Activated CD8-positive, alpha-beta memory T cell treated with anti-CD3 and anti-CD28 coated beads, Interleukin-2, amount 10 ng/mL, durations not matched to agents 7 days and 5 days (primary cell): ENCODE measurements at places on chromosomes 5 and 9. TPM values are rescaled to one million over a fixed set of nuclear protein-coding genes. Genes with fewer than 3 reads are reported as not detected.

IFNK gene
- total RNA-seq: not detected

FAM221B gene
- not detected for total RNA-seq

FAM81B gene
- not detected for total RNA-seq

DNA sequence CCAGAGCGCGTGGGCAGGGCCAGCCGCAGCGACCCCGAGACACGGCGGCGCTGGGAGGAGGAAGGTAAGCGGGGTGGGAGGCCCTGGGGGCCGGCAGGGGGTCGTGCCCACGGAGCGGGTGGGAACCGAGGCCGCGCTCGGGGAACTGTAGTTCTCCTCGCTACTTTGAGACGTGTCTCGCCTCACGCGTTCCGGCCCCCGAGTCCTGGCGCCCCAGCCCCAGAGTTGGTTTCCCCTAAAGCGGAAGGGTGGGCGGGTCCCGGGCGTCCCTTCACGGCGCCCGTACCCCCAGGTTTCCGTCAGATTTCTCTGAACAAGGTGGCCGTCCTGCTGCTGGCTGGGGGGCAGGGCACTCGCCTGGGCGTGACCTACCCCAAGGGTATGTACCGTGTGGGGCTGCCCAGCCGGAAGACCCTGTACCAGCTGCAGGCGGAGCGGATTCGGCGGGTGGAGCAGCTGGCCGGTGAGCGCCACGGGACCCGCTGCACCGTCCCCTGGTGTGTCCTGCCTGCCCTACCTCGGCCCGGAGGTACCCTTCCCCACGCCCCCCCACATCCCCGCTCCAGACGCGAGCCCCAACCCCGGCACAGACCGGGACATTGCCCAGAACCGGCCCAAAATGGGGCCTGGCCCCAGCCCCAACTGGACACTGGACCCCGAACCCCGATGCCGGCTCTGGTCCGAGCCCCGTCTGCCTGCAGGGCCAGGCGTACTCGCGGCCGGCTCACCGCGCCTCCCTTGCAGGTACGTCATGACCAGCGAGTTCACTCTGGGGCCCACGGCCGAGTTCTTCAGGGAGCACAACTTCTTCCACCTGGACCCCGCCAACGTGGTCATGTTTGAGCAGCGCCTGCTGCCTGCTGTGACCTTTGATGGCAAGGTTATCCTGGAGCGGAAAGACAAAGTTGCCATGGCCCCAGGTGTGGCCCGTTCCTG is 709 bp downstream of the UAP1L1 start:
- DNase-seq: peak; percentile 83

DNA sequence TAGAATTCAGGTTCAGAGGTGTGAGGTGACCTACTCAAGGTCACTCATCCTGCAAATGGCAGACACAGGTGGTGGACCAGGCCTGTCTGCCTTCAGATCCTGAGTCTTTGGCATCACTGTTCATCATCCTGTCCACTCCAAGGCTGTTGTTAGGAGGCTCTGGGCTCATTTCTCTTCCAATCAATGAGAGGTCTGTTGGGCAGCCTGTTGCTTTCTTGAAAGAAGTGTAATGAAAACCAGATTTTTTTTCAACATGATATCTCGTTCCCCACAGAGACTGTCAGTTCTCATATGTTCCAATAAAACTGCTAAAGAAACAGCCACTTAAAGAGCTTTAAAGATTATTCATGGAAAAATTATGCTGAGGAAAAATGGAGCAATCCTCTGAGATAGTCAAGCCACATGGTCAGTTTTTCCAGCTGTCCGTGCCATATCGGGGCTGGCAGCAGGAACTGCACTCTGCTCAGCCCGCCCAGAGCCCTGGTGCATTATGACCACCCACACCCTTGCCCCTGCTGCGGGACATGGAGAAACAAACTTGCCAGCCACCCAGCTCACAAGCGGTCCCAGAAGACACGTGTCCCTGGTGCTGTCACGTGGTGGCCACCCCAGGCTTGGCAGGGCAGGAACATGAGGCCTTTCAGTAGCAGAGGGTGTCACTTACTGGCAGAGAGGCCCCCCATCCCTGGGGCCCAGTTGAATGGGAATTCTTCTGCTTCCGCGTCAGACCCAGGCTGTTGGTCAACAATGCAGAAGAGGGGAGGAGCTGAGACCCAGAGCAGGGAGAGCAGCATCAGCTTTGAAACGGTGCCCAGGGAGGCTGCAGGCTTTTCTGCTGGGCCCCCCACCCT is 63.7 kb upstream of the ANGPTL2 start:
- no peak for DNase-seq

DNA sequence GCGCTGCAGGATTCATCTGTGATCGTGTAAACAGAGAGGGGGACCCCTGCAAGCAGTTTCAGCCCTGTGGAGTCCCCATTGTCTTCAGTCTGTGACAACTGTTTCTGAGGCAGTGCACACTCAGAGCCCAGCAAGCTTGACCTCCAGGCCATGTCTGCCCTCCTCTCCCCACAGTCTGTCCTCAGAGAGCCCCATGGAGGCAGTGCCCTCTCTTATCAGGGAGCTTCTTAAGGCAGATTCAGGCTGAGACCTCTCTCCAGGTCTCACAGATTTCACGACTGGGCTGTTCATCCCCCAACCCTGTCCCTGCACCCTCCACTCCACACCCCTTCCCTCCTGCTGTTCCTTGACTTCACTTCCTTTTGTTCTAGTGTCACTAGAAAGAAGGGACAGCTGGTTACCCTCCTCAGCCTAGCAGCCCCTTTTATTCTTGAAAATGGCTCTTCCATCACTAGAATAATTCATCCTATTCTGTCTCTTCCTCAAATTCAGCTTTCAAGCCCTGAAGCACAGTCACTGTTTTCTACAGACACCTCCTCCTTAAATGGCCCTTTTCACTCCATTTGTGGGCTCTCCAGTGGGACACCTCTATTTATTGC is 218.4 kb downstream of the MED10 start:
- DNase-seq: no peak

DNA sequence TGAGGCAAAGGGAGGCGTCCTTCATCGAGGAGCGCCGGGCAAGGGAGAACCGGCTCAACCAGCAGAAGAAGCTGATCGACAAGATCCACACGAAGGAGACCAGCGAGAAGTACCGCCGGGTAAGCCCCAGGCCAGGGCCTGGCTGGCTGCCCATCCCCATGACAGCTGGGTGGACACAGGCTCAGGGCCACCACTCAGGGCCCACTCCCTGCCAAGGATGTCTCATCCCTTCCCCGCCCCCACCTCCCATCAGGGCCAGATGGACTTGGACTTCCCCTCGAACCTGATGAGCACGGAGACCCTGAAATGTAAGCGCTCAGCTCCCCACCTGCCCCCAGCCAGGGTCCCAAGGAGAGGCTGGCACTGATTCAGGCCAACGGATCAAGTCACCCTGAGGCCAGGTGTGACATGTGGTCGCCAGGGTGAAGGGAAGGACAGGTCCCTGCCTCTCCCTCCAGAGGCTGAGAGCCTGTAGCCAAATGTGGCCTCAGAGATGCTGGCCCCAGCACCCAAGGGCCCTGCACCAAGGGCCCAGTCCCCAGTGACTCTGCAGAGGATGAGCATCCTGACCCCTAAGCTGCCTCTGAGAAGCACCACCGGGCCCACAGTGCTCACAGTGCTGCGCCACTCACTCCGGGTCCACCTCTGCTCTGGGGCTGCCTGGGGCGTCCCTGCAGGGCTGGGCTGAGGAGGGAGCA is 3.1 kb upstream of the RABL6 start:
- DNase-seq: no peak

DNA sequence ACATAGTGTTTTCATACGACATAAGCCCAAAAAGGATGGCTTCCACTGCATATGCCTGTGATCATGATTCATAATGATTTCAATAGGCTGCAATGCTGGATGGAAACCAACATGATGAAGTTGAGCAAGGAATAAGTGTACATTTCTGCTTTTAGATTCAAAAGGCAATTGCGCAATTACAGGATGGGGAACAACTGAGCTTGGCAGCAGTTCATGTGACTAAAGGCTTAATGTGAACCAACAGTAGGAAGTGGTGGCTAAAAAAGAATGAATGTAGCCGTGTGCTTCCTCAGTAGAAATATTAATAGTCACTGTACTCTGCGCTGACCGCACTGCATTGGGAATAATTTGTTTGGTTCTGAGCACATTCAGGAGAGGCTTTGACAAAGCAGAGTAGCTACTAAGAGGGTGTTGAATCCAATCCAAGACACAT is 51.2 kb downstream of the SLC1A3 start:
- DNase-seq: no peak

GRCh38 chr9:114666851-114667250 is 9.2 kb upstream of the TEX53 start:
- no peak for DNase-seq

GRCh38 chr9:33143241-33143661 is 23.9 kb downstream of the B4GALT1 start:
- no peak for DNase-seq
